ENCODE measurements at places on chromosomes 4 and X.

DNA sequence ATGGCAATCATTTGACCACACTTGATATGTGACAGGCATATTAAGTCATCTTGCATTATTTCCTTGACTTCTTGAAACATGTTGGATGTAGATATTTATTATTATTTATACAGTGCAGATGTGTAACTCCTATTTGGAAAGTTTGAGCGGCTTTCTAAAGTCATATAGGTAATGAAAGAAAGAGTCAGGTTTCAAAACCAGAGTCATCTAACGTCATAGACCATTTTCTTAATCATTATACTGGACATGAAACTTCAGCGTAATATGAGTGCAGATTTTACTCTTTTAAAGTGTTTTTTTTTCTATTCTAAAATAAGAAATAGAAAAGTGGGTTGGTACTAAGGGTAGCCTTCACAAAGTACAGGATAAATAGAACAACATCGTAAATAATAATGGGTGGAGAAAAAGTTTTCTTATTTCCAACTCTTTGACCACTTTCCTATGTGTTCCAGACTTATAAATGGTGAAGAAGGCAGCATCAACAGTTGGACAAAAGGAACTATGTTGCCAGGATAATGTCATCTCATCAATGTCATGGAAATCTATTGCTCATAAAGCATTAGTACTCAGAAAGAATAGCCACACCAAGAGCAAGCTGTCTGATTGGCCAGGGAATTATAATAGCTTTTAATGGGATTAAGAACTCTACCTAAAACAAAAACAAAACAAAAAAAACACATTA lies 108.0 kb upstream of the PCDH18 start:
- DNase-seq, result no peak

GRCh38 chr4:154124539-154125255 lies 335.8 kb upstream of the SFRP2 start:
- peak; percentile 71 for DNase-seq

DNA sequence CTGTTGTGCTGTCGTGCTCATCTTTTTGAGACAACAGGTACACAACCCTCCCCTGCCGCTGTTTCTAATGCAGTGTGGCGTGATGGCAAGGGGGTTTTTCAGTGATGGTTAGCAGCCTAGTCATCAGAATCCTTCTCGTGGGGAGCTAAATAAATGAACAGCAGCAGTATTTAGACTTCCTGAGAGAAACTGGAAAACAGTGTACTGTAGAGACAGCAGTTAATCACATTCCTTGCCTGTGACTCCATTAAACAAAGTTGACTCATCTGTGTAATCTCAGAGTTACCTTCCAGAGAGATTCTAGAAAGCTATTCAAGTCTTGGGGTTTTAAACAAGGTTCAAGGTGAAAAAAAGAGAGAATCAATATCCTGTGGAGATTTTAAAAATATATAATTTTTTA lies 1753.2 kb upstream of the PCDH7 start:
- DNase-seq, result peak; percentile 33

GRCh38 chr4:6002926-6003325 lies 15.3 kb downstream of the C4orf50 start:
- DNase-seq, result no peak

DNA sequence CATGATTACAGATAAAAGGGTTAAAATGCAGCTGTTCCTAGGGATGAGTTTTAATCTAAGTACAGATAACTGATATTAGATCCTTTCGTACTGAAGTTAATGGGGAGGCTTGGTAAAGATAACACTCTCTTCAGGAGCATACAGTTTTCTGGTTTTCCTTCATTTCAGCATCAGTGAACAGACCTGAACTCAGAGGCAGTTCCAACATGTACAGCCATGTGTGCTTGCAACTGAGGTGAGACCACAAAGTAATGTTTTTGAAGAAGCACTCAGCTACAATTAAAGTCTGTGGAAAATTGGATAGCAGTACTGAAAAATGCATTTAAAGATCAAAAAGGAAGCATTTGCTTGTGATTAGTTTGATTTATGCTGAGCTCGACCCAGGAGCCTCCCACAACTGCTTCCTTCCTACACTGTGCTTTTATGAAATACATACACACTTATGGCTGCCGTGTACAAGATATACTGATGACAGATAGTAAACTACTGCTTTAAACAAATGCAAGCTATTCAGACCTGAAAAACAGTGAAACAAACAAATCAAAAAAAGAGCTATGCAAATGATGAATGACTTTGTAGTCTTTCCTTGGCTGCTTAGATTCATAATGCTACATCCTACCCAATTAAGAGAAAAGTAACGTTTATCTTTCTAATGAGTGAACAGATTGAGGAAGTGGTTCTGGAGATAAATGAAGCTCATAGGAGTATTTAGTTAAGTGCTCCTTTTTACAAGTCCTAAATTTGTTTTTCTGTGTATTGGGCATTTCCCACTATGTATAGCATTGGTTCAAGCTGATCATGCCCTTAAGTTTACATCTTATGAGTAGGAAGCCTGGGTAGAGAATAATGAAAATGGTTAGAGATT lies 68.4 kb downstream of the PDLIM5 start:
- DNase-seq, result no peak

GRCh38 chrX:6184900-6185515 lies 43.7 kb downstream of the NLGN4X start:
- no peak for DNase-seq

DNA sequence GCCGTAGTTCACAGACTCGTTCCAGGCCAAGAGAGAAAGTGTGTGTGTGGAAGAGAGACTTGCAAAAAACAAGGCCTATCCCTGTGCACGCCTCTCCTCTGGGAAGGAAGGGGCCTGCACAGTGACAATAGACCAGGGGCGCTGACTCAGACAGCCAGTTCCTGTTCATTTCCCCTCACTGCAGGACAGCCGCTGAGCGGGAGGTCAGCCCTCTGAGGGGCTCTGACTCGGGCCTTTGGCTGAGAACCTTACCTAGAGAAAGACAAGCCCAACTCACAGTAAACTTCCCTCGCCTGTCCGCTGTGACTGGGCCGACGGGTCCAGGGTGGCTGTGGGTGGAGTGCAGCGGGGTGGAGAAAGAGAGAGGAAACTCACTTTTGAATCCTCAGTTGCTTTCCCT lies 52.1 kb downstream of the RTL5 start:
- no peak for DNase-seq

- no peak for DNase-seq
These were observed 3.1 kb upstream of the ZCCHC13 start for GRCh38 chrX:74300869-74301268.

DNA sequence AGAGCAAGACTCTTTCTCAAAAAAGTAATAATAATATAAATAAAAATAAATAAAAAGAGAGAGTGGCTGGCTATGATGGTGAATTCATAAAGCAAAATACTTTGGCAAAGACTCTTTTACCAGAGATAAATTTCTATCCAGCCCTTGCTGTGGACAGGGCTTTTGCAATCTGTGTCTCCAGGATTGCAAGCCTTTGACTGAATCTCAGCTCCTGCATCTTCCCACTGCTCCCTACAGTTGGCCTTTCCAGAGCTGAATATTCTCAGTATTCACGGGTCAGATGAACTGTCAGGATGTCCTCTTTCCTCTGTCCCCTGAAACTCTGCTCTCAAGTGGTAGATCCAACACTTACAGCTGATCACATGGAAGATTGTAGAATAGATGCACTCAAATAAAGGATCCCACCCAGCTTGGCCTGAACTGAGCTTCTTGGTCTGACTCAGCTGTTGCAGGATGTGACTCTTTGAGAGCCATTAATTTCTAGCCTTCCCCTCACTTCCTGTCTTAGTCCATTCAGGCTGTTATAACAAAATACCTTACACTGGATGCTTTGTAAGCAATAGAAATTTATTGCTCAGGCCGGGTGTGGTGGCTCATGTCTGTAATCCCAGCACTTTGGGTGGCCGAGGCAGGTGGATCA lies 123.4 kb upstream of the GUCY1A1 start:
- peak; percentile 53 for DNase-seq

DNA sequence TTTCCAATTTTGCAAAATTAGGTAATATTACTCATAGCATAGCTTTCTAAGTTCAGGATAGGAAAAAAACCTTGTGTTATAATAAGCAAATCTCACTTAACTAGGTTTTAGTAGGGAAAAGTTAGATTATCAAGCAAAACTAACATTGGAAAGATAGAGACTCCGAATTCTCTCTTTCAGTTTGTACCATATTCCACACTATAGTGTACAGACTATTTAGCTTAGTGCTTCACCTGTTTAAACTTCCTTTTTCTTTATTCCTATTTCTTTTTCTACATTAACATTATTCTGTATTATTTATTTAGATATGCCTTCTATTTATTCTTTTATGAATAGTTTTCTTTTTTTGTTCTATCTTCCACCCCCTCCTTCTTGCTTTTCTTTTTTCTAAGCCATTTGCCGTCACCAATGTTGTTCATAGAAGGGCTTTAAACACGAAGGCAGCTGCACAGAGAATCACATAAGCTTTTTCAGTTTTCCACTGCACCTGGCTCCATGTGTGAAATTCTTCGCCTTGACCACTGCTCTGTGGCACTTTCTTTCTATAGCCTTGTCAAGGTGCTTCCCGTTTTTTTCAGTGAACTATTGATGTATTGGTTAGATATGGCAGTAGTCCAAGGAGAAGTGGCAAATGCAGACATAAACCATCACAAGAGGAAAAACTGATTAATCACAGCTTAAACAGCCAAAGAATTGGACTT lies 8.5 kb downstream of the PCDH10 start:
- no peak for DNase-seq

GRCh38 chrX:13069771-13070416 lies 25.5 kb upstream of the FAM9C start:
- DNase-seq, result no peak

DNA sequence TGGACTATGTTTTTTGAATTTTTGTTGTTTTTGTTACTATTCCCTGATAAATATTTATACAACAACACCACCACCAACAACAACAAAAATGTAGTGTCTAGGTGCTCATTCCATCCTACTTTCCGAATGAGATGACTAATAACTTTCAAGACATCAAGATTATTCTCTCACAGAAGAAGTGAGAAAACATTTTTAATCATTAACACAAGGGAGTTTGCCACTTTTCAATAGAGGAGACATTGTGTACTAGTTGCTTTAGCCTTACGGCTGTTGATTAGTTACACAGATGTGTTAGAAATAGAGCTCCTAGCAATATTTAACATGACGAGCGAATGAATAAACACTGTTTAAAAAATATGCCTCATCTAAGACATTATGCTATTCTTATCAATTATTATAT lies 898.8 kb downstream of the C4orf33 start:
- no peak for DNase-seq

GRCh38 chr4:143369552-143369951 lies 32.9 kb downstream of the GAB1 start:
- no peak for DNase-seq

DNA sequence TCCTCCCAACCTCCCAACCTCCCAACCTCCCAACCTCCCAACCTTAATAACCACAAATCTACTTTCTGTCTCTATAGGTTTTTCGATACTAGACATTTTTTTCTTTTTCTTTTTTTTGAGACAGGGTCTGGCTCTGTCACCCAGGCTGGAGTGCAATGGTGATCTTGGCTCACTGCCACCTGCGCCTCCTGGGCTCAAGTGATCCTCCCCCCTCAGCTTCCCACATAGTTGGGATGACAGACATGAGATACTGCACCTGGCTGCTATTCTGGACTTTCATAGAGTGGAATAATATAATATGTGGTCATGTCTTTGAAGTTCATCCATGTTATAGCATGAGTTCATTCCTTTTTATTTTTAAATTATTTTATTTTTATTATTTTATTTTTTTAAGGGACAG lies 39.5 kb upstream of the ZFX start:
- no peak for DNase-seq

- no peak for DNase-seq
These were observed 76.1 kb downstream of the CHST7 start for GRCh38 chrX:46649421-46650260.

- DNase-seq, result no peak
These were observed 14.8 kb downstream of the AMTN start for GRCh38 chr4:70533211-70533610.

- DNase-seq, result no peak
These were observed 34.4 kb upstream of the COX18 start for GRCh38 chr4:73103799-73104503.

DNA sequence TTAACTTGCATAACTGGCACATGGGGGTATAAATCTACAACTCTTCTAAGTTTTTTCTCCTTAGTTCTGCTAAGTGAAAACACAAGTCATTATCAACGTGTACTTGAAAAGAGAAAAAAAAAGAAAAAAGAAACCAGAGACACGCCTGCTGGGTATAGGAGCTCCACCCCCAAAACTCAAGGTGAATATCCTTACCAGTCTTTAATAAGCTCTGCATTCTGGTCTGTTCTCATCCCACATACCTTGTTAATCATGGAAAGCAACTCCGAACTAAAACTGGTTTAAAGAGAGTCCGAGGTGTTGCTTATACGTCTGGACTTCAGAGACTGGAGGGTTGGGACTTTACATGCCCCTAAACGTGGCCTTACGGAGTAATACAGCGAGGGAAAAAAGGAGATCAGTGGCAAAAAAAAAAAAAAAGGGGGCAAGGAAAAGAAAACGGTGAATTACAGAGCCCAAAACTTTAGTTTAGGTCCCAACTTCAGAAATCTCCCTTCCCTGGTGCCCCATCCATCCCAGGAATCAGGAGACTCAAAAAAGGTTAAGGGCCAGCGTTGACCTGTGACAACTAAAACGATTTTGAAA lies 1.0 kb downstream of the PGRMC2 start:
- no peak for DNase-seq

DNA sequence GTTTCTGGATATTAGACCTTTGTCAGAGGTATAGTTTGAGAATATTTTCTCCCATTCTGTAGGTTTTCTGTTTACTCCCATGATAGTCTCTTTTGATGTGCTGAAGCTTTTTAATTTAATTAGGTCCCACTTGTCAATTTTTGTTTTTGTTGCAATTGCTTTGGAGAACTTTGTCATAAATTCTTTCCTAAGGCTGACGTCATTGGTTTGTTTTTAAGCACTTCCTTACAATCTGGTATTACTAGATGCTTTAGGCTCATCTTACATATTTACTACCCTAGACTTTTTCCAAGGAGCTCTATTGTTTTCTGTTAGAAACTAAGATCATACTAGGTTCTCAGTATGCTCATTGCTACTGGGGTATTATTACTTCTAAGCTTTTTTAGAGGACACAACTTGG lies 806.3 kb downstream of the PDHA2 start:
- DNase-seq, result no peak

DNA sequence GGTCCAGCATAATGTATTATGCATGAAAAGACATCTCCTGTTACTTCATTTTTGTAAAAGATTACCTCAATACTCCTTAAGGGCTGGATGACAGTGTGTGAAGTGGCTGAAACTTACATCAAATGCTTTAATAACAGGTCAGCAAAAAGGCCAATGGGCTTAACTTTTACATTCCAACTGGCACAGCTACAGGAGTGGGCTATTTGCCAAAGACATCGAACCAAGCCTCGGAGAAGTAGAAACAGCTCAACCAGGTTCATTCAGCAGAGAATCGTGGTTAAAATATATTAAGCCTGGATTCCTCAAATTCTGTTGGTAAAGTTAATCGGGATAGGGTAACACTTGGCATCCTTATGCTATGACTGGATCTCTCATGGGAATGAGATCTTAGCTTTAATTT lies 639.7 kb downstream of the TRIML1 start:
- peak; percentile 33 for DNase-seq

DNA sequence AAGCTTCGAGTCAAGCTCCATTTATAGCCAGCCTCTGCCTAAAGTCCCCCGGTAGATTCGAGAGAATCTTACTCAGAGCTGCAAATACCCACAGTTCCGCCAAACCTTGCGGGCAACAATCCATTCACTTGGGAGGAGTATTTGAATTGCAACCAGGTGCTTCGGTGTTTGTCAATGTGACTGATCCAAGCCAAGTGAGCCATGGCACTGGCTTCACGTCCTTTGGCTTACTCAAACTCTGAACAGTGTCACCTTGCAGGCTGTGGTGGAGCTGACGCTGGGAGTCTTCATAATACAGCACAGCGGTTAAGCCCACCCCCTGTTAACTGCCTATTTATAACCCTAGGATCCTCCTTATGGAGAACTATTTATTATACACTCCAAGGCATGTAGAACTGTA lies 11.2 kb downstream of the CD40LG start:
- DNase-seq, result no peak
